C1 segment of cervical spinal cord (tissue), 14 donors: ENCODE measurements at places on chromosomes 12 and 14.

GRCh38 chr12:1796515-1797010, 23.8 kb upstream of the LRTM2 start:
- no peak for DNase-seq

- no peak for DNase-seq
Measured at GRCh38 chr12:106551410-106551809, 31.4 kb upstream of the RFX4 start.

DNA sequence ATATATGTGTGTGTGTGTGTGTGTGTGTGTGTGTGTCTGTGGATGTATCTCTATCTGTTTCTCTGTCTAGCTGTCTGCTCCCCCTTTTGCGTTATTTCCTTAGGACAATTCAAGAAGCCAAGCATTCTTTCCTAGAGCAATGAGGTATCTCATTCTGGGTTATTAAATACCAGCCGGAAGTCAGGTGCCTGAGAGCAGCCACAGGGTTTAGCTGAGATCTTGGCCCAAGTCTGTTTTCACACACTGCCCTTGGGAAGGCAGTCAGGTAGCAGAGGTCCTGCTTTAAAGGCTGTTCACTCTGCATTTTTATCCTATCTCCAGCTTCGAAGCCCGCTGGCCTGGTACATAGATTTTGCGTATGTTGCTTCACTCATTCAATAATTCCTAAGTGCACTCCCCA, 76.8 kb downstream of the TSPAN9 start:
- no peak for DNase-seq

DNA sequence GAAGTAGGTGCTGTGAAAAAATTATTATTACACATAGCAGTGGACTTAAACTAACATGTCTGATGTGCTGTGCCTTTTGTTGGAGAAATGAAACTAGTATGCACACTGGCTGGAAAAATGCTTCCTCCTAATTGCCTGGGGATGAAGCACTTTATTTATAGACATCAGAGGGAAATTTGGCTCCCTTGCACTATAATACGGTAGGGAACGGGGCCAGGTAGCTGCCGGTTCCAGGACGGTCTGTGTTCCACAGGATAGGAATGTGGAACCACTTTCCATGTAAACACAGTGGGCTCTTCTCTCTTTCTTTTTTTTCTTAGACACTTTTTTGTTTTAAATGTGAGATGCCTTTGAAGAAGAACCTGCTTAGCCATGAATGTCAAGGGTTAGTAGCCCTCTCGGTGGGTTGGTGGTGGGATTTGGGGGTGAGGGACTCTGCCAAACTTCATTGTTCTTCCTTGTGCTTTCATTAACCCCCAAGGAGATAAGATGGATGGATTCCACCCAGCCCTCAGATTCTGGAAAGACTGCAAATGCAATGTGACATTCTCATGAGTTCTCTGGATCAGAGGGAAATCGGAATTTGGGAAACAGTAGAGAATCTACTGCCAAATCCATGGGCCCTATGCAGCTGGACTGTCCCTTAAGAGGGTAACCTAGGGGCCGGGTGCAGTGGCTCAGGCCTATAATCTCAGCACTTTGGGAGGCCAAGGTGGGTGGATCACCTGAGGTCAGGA, 58.0 kb upstream of the GSC start:
- DNase-seq, result no peak

GRCh38 chr12:55743406-55744339, 751 bp downstream of the GDF11 start:
- no peak for DNase-seq
